ENCODE measurements at places on chromosomes 6 and 20.

DNA sequence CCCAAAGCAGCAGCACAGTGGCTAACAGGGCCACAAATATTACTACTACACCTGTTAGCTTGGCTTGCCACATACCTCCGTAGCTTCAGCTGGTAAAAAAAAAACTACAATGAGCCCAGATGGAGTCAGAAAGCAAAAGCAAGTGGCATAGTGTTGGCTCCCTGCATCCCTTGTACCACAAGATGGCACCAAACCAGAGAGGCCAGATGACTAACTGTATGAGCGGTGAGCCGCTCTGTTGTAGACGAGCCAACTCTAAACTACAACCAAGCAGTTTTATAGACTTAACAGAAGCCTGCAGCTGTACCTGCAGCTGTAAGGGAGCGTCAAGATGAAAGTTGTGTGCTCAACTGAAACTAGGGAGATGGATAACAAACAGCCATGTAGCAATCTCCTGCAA, 84.5 kb upstream of the MCHR2 start:
- no peak for DNase-seq

DNA sequence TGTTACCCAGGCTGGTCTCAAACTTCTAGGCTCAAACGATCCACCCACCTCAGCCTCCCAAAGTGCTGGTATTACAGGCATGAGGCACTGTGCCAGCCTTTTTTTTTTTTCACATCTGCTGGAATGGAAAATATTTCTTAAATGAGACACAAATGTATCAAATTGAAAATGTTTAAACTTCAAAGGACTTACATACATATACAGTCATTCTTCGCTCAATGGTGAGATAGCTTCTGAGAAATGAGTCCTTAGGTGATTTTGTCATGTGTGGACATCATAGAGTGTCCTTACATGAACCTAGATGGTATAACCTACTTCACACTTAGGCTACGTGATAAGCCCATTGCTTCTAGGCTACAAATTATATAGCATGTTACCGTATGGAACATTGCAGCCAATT, 43.1 kb downstream of the MICA start:
- DNase-seq = no peak

DNA sequence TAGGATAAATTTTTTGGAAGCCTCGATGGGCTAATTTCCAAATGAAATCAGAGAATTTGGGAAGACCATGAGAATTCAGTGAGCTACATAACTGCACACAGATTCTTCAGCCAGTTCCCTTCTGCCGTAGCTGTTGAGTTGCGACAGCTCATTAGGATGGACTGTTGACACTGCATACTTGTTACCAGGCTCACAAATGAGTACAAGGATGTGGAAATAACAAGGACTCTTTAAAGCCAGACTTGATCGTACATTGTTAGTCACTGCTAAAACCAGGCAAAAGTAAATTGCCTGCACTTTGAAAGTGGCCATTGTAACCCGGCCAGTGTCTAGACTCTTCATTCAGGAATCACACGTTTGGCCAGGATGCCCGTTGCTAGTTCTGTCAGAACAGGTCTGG, 37.0 kb downstream of the NDUFAF5 start:
- no peak for DNase-seq

- no peak for DNase-seq
Measured at GRCh38 chr6:45781890-45782289, 233.8 kb downstream of the CLIC5 start.

DNA sequence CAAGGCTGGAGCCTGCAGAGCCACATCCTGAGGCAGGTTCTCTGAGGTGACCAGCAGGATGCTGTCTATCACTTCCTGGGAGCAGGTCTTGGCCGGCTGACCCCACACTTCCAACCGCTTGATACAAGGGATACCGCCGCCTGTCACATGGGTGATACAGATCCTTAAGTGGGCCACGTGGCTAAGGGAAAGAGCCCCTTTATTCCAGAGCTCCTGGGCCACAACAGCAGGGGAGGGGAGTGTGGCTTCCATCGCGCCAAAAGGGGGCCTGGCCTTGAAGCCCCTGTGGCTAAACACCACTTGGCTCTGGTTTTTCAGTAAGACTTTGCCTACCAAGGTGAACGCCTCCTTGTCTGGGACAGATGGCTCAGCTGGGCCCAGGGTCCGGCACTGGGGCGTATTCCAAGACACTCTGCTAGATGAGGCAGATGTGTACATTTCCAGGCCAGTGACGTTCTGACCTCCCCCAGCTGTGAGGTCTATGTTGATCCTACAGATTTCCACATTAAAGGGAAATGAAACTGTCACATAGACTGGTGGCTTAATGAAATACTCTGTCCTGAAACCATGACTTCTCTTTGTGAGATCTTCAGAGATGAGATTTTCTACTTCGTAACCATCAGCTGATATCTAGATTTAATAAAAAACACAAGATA, 37.6 kb upstream of the AVP start:
- DNase-seq = no peak

GRCh38 chr6:11427723-11428245, 109.8 kb upstream of the TMEM170B start:
- no peak for DNase-seq

DNA sequence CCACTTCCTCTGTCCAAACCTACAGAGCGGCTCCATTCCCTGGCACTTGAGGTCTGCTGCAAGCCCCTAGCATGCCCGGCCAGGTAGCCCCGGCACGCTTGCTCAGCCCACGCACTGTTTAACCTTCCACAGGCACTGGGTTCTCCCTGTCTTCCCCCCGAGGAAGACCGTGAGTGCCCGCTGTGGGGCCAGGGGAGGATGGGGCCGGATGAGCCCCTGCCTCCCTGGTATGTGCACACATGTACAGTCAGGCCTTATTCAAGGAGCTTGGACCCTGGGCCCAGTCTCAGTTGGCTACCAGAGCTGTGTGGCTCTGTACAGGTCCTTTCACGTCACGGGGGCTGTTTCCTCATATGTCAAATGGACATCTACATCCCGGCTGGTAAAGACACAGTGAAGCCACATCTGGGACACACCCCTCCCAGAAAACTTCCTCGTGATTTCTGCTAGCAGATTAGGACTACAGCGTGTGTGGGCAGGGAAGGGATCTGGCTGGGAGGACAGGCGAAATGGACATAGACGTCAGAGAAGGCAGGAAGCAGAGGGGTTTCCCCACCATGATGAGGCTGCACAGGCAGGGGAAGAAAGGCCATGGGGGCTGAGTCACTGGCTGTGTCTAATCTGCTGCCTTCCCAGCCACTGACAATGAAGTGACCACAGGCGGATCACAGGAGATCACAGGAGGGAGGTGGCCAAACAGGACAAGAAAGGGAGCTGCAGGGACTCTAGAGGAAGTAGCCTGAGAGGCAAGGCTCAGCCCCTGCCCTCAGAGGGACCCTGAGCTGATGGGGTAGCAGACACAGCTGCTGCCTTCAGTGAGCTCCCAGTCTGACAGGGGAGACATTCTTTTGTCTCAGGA, 62.9 kb downstream of the MRPL14 start:
- no peak for DNase-seq
